Activated T-cell treated with anti-CD3 and anti-CD28 coated beads, Interleukin-2, amount 50 U/mL, for 4 hours (primary cell): ENCODE measurements at places on chromosomes 4 and X.

- no peak for DNase-seq
These were observed 28.9 kb upstream of the TLL1 start for GRCh38 chr4:165844161-165844560.

DNA sequence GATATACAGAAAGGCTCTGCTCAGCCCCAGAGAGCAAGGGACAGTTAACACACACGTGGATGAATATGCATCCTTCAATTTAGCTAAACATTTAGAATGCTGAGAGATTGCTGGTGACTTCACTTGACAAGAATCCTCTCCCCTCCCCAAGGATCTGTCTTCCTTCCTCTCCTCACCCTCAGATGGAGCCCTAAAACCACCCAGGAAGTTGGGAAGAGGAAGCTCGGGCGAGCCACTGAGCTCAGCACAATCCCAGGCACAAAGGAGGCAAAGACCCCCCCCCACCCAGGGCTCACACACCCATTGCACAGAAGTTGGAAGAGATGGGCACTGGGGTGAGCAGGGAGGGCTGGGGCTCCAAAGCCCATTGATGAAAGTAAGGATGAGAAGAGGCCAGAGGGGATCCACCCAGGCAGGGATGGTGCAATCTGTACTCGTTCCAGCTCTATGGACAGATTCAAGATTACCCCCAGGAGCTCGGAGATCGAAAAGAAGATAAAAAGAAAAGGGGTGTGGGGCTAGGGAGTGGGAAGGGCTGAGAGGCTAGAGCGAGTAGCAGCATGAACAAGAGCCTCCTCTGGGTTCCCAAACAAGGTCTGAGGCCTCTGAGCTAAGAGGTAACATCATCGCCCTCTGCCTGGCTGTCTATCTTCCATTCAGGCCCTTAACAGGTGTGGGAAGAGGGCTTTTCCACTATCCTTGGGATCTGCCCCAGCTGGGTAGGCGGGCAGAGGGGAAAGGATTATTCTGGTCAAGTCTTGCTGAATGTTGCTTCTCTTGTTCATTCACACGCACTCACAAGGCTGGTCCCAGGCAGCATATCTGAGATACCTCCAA lies 1.2 kb downstream of the TFE3 start:
- no peak for DNase-seq

GRCh38 chrX:24232796-24233195 lies 81.1 kb downstream of the SUPT20HL2 start:
- no peak for DNase-seq

DNA sequence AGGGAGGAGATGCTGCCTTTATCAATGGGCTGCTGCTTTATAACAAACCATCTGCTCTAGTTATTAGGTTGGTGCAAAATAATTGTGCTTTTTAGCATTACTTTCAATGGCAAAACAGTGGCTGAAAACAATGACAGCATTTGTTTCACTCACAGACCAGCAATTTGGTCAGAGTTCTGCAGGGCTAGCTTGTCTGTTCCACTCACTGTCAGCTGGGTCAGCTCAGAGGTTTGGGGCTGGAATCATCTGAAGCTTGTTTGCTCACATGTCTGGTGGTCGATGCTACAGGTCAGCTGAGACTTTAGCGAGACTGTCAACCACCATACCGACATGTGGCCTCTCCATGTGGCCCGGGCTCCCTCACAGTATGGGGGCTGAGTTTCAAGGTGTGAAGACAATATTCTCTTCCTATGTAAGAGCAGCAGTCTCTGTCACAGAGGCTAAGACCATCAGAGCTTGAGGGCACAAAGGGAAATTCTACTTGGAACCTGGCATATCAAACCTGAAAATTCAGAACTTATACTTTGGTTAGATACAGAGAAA lies 81.3 kb upstream of the LIMCH1 start:
- DNase-seq = no peak

DNA sequence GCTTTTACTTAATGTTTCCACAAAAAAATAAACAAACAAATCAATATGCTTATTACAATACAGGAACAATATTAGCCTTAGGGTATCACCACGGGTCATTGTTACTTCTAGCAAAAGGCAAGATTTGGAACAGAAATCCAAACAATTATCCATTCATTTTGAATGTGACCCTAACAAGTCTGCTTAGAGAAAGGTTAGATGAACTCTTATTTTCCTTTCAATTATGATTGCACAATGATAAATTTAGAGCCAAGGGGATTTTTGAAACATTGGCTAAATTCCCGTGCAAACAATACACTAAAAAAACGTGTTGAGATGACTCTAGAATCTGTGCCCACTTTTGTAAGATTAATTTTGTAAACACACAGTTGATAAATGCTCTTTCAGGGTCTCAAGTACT lies 474.7 kb downstream of the PCDH7 start:
- DNase-seq = no peak

DNA sequence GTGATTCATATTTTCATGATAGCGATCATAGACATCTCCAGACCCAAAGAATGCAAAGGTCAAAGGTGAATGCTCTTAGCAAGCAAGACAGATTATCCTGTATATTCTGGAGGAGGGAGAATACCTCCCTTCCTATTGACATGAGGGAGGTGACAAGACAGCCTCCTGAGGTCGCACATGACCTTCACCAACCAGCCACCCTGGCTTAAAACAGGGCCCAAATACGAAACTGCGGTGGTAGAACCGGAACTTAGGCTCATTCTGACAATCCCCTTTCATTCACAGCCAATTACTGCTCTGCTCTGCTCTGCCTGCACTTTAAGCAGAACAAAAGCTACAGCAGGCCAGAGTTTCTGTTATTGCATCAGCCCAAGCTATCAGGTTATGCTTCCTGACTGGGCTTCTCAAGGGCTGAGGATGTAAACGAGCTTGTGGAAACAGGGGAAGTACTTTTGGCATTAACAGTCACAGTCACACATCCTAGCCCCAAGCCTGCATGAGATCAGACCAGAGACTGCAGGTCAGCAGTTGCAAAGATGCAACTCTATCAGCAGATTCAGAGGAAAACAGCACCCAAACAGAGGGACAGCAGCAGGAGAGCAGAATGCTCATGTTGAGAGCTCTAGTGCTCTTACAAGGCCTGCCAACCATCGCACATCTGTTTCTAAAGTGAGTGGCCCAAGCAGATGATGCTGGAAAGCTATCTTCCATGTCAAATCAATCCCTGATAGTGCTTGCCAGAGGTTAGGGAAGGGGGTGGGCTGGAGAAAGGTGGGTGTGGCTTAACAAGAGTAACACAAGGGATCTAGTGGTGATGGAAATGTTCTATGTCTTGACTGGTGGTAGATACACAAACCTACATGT lies 51.3 kb upstream of the MAP3K15 start:
- DNase-seq = no peak

DNA sequence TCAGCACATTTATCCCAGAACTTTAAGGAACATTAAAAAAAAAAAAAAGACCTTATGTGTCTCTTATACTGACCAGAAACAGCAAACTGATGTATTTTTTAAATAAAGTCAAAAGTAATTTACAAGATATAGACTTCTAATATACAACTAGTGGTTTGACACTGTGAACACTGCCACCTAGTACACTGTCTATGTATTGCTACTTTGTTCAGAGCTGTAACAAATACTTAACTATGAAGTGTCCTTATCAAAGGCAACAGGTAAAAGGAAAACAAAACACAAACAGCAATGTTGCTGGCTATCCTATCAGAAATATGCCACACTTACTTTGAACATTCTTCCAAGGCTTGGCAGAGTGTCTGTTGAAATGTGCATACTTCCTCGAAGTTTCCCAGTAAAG lies 60.4 kb downstream of the CD40LG start:
- no peak for DNase-seq

- DNase-seq = no peak
These were observed 31.7 kb downstream of the TXK start for GRCh38 chr4:48102303-48102702.

DNA sequence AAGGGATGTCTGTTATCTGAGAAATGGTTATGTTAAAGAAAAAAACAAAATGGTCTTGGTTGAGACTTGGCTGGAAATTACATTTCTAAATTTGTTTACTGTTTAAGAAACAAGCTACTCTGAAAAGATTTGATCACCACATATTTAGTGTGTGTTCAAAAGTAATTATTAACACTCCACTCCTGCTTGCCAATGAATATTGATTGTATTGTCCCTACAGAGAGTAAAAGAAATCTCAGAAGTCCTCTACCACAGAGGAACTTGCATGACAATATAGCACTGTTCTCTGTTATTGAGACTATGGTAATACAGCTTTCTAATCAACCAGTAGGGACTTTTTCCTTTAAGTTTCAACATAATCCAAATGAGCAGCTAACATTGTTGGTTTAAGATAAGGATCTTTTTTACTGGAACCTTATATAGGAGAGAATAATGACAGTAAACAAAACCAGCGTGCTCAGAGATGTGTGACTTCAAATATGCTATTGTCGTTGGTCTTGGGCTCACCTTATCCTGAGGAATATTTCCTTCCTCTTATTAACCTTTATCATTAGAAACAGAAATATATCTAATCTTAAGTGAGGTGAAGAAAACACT lies 47.6 kb downstream of the CXCL13 start:
- no peak for DNase-seq

DNA sequence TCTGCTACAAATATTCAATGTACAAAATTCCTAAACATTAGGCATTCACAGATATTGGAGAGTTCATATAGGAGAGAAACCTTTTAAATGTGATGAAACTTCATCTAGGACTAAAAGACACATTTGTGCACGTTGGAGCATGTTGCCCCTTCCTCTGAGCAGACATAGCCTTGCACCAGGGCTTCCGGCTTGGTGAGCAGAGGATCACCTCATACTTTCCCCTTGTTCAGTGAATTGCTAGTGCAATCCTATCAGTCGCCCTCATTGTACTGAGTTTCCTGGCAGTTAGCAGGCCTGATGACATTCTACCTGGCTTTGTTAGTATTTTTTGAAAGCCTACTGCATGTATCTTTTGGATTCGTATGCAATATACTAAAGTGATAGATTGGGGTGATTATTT lies 466.2 kb downstream of the SPRY1 start:
- DNase-seq = no peak

DNA sequence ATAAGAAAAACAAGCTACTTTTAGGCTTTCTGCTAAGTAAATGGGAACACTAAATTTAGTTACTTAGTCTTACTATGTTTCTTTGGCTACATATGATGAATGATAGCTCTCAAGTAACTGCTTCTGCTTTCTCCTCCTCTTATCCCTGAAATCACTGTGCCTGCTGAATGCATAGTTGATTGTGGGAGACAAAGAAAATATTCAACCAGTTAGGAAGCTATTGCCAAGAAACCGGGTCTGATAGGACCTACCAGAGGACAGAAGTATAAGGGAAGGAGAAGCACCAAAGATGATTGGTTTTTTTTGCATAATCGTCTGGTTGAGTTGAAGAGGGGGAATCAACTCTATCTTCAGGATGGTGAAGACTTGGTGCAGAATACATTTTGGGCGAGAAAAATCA lies 28.0 kb upstream of the NDUFC1 start:
- DNase-seq = no peak

DNA sequence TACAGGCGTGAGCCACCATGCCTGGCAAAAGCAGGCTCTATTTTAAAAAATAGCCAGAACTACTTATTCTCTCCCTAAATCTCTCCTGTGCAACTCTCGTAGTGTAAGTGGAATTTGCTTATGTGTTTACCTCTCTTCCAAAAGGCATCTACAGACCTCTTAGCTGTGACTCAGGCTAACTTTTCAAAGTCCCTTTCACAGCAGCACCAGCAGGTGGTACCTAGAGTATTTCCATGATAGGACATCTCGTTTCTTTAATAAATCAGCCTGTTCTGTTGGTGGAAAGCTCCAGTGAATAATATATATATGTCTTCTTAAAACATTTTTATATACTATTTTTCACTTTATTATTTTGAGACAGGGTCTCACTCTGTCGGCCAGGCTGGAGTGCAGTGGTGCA lies 89.0 kb downstream of the NSUN7 start:
- no peak for DNase-seq

DNA sequence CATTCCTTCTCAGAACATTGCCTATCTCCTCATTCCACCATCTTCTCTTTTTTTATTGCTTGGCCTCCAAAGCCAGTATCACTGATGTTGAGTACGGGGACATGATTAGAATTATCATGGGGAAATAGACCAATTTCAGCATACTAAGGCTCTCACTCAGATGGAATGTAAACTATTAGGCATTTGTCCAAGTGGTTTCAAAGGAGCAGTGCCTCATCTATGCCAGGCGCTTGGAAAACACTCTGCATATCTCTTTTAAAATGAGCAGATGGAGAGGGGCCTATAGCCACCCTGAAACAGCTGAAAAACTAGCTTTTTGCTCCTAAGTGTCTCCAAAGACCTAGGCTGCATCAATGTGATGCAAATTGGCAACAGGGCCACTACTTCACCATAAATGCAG lies 150.8 kb upstream of the DIPK2B start:
- DNase-seq = no peak

- no peak for DNase-seq
These were observed 551 bp downstream of the NPNT start for GRCh38 chr4:105895583-105896460.

GRCh38 chrX:136778020-136778419 lies 2.7 kb downstream of the ARHGEF6 start:
- no peak for DNase-seq

GRCh38 chrX:100408713-100409609 lies 1.1 kb downstream of the PCDH19 start:
- no peak for DNase-seq

GRCh38 chrX:56564164-56564885 lies 898 bp downstream of the UBQLN2 start:
- DNase-seq = no peak

- DNase-seq = no peak
These were observed 83.4 kb downstream of the UCHL1 start for GRCh38 chr4:41339812-41340809.

DNA sequence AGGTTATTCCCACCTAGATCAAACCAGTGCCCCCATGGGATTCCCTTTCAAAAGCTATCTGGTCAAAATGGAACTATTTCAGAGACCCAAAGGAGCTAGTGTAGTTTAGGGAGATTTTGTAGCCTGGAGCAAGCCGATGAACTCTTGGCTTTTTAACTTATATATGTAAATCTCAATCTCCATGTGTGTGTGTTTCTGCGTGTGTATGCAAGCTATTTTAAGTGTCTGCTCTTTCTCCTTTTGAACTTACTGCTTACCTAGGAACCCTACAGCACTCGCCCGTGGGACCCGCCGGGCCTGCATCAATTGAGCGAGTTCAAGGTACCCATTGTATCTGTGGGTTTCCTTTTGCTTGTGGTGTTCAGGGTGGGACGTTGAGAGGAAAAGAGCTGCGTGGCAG lies 10.4 kb downstream of the CSTF2 start:
- no peak for DNase-seq

GRCh38 chr4:60737858-60738257 lies 462.3 kb upstream of the ADGRL3 start:
- no peak for DNase-seq

DNA sequence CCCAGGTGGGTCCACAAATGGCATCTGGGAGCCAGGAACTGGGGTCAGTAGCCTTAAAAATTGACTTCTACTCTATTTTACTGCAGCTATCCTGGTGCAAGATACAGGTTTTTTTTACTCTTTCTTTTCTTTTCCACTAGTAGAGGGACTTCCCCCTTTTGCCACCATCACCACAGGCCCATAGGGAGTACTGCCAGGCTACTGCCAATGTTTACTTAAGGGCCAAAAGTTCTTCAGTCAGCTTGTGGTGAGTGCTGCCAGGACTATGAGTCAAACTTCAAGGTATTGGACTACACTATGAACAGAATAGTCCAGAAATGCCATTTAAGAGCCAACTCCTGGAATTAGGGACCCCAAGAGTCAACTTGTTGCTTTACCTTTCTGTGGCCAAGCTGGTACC lies 94.7 kb downstream of the EDA2R start:
- DNase-seq = no peak

GRCh38 chr4:164304101-164304639 lies 449.8 kb upstream of the SMIM31 start:
- no peak for DNase-seq

- no peak for DNase-seq
These were observed 731.4 kb downstream of the FAT4 start for GRCh38 chr4:126046081-126046614.
